ENCODE measurements at places on chromosomes 1 and 21.

DNA sequence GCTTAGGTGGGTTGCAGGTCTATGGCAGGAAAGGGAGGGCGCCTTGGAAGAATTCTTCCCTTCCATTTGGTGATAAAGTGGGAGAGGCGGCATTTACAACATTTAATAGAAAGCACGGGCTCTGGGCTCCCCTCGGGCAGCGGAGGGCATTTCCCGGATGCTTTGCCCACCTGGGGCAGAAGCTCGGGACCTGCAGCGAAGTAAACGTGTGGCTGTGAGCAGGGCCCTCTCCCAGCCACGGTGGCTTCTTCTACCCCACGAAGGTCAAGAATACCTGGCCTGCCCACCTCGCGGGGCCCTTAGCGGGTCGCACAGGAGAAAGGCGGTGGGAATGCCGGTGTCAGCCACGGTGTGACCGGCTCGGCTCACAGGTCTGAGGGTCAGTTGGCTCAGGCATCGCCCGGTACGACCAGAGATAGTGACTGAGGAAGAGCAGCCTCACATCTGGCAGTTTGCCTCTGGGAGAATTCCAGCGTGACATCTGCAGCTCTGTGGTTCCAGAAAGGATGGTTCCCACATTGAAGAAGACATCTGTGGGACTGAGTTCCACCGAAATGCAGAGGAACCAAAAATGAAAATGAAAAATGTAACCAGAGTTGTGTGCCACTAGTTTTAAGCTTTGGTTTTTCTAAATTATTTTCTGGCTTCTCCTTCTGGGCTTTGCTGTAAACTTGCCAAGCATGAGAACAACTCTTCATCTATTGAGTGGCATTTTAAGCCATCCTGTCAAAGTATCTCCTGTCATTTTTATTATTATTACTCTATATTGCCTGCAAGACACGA lies 720 bp upstream of the F3 start:
- DNase-seq, result no peak

- DNase-seq, result no peak
Observed at GRCh38 chr1:13498553-13498952, 15.2 kb downstream of the LRRC38 start.

DNA sequence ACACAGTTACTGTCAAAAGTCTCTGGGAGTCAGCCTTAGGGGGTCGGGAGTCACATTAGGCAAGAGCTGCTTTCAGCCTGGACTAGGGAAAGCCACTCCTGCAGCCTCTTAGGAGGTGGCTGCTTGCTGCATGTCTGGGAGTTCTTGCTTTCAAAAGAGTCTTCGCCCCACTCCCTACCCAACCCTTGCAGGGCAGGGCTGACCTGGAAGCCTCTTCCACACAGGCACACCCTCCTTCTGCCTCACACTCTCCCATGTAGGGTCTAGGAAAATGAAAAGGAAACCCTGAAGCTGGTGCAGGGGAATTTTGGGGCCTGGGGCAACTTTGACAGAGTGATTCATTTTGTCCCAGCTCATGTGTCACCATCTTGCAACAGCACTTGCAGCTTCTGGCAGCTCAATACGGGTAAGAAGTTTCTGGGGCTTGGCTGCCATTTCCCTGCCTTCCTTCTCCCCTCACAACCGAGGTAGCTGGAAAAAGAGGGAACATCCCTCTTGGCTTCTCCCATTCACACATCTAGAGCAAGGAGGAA lies 37.3 kb downstream of the KCND3 start:
- DNase-seq, result no peak

GRCh38 chr1:36149973-36150295 lies 648 bp upstream of the TRAPPC3 start:
- no peak for DNase-seq

Measured in GM12864 (cell line).